Activated CD4-positive, alpha-beta T cell treated with anti-CD3 and anti-CD28 coated beads, Interleukin-2, amount 10 ng/mL, durations not matched to agents 7 days and 5 days (primary cell): ENCODE measurements at places on chromosomes 16 and 17.

DNA sequence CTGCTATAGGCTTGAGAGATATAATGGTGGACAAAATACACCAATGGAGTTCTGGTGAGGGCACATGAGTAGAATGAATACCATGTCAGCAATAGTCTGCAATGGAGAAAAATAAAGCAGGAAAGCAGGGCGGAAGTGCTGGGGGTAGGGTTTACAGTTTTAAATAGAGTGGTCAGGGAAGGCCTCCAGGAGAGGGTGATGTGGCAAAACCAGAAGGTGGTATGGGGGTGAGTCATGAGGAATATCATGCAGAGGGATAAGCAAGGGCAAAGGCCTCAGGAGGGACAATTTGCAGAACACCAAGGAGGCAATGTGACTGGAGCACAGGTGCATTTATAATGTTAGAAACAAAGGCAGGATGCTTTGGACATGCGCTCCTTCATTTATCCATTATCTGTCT lies 102.0 kb downstream of the ITFG1 start:
- no peak for DNase-seq

GRCh38 chr17:70114405-70114804 lies 39.4 kb downstream of the KCNJ16 start:
- no peak for DNase-seq

GRCh38 chr16:85437166-85438052 lies 175.7 kb upstream of the GSE1 start:
- DNase-seq: no peak

GRCh38 chr17:7448461-7448860 lies 3.6 kb downstream of the CHRNB1 start:
- no peak for DNase-seq

GRCh38 chr17:16906680-16907079 lies 65.2 kb downstream of the TNFRSF13B start:
- no peak for DNase-seq

DNA sequence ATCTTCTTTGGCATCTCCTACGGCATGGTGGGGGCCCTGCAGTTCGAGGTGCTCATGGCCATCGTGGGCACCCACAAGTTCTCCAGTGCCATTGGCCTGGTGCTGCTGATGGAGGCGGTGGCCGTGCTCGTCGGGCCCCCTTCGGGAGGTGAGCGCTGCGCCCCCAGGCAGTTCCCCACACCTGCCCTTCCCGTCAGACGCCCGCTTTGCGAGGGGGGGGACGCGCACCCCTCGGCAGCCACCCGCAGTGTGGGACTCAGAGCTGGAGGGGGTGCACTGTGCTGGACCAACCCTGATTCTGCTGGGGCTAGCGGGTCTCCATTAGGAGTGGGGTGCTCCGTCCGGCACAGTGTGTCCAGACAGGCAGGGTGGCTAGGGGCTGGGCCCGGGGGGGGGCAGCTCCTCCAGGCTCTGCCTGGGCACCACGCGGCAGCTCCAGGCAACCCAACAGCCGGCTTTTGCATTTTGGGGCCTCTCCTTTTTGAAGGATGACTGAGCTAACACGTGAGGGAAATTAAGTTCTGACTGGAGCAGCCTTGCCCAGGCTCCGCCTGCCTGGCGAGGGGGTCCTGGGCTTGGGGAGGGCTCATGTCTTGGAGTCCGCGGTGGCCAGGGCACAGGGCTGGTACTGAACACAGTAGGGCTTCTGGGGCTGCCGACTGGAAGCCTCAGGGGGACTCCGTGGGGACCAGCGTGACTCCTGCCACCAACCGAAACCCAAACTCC lies 9.1 kb downstream of the SLC16A3 start:
- no peak for DNase-seq

DNA sequence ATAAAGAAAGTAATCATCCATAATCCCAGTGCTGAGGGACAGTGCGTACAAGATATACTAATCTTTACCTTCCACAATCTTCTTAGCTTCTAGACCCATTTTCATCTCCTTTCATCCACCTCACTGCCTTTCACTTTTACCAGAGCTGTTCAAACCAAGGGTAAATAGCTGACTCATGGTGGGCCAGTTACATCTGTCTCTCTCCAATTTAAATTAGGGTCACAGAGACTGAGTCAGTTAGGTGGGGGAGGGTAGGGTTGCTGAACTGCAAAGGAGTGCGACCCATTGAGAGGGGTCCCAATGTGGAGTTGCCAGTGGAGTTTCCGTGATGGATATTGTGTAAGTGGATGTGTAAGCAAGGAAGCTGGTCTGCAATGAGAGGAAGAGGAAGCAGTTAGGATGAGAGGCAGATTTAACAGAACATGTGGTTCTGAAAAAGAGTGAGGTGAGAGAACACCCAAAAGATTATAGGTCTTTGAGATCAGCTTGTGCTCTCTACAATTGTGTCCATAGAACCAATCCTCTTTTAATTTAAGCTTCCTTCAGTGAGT lies 83.5 kb downstream of the GP2 start:
- no peak for DNase-seq

- DNase-seq: no peak
These were observed 229.0 kb downstream of the CPPED1 start for GRCh38 chr16:12574721-12575120.

- DNase-seq: peak; percentile 13
These were observed at the start of gene CRAMP1 for GRCh38 chr16:1612320-1613111. Gene CRAMP1 (plus strand): TSS chr16:1612360. CDS start chr16:1614640, 2,280 bp downstream.
